ENCODE measurements at places on chromosomes 4 and X. TPM values are rescaled to one million over a fixed set of nuclear protein-coding genes. Genes with fewer than 3 reads are reported as not detected.

Gene TRAM1L1
- total RNA-seq: 4.8 TPM

Gene DMRTC1
- total RNA-seq: 30.3 TPM

Gene MAGEB2
- not detected for total RNA-seq

Gene AKAP14
- total RNA-seq: not detected

Gene DCLK2
- 16.3 TPM for total RNA-seq

Gene ARL9
- not detected for total RNA-seq

Gene TRPC5OS
- not detected for total RNA-seq

Gene ARMCX5
- 2.9 TPM for total RNA-seq

Gene LRCH2
- total RNA-seq: 21.8 TPM

Gene CTAG2
- total RNA-seq: not detected

Gene USP17L25
- total RNA-seq: not detected
